ENCODE measurements at places on chromosomes 3 and 15.

DNA sequence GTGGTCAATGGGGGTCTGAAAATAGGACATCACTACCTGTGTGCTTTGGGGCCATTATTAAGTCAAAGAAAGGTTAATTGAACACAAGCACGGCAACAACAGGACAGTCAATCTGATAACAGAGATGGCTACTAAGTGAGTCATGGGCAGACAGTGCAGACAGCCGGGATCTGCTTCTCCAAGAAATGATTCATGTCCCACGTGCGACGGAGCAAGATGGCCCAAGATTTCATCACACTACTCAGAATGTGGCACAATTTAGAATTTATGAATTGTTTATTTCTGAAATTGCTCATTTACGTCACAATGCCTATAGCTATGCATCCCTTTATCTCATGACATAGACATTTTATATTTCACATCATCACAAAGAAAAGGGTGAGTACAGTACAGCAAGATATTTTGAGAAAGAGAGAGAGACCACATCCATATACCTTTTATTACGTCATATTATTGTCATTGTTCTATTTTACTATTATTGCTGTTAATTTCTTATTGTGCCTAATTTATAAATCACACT is 770.6 kb upstream of the NR2F2 start:
- DNase-seq: peak; percentile 55

DNA sequence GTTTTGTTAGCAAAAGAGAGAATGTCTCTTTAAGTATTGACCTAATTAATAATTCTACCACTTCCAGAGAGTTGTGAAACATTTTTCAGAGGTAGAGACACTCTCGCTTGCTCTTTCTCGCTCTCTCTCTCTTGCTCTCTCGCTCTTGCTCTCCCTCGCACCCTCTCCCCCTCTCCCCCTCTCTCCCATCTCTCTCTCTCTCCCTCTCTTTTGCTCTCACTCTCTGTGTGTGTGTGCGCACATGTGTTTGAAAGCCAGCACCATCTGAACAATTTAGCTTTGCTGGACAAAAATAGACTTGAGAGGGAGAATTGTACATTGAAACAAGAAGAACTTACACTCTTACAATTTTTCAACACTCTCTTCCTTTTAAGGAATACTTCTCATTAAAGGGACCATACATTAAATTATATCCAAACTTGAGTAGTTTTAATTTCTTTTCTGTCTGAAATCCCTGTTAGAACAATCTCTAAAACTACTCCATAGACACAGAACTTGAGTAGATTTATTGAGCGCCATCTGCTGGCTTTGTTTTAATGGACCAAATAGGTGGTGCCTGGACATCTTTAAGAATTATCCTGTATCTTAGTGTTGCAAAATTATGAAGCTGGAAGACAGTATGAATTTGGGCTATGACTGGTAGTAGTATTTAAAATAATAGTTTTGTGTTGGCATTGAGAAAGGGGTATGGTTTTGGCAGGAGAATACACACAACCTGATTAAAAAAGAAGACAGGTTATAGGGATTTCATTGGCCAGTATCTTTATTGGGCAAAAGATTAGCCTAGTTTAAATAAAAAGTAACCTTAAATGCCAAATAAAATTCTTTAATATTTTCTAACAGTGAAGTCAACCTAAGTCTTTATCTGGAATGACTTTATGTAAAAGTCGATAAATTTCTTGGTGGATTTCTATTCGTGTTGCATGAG is 124.6 kb downstream of the AKAP13 start:
- DNase-seq: peak; percentile 71

DNA sequence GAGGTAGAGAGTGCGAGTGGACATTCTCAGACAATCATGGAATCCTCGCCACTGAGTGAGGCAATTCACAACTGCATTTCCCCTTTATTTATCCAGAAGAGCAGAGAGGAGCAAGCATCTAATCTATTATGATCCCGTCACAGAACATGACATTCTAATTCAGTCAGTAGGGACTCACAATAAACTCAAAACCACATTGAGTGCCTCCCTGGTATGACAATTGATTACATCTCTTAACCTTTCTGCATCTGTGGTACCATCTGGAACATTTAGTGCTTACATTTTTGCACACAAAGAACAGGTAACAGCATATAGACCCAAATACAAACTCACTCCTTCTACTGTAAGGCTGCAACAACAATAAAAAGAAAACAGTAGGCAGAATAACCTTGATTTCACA is 517.2 kb downstream of the GBE1 start:
- DNase-seq: no peak

DNA sequence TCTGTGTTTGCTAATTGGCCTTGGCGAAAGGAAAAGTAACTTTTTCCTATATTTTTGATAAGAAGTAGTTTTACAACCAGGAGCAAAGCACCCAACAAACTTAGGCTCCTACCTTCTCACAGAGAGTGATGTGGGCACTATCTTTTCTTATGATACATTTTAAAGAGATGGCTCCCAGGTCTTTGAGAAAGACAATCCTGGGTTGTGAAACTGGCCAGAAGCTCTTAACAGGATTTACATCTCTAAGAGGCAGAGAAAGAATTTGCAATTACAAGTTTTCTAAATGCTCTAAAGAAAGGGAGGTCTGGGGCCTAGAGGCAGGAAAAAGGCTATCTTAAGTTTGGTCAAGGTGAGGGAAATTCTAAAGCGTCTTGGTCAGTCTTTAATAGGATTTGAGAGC is 609.7 kb downstream of the VGLL3 start:
- DNase-seq: no peak

DNA sequence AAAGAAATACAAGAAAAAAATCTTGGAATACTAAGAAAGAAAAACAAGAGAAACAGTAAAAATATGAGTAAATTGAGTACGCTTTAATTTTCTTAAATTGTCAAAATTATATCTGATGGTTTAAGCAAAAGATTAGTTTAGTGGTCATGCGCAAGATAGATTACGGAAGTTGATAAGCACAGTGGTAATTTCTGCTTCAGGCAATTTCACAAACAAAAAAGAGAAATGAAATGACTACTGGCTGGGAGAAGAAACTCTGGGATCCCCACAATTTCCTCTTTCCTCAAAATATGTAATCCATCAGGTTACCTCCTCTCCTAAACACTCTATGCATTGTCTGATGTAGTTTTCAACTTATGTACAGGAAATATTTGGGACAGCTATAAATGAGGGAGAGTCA is 9.0 kb downstream of the MYD88 start:
- no peak for DNase-seq

- DNase-seq: no peak
These were observed 206.2 kb downstream of the CTNNB1 start for GRCh38 chr3:41405466-41405865.

DNA sequence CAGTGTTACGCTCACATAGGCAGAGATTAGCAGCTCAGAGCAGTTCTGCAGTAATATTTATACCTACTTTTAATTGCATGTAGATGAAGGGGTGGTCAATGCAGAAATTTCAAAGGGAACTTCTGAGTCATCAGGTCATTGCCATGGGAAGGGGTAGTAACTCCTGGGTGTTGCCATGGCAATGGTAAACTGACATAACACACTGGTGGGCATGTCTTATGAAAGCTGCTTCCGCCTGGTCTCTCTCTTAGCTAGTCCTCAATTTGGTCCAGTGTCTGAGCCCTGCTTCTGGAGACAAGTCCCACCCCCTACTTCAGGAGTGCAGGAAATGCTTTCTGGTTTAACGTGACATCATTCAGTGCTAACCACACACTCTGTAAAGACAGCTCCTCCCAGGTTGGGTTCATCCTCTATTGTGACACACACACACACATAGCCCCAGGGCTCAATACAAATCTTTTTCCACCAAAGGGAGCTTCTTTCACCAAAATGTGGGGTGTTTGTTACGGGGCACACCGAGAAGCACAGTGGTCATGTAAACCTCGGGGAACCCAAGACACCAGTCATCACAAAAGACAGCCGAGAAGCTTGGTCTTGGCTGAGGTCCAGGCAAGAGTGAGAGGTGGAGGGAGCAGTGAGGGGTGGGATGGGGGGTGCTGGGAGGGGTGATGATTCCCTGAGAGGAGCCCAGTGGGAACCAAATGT is 74.5 kb downstream of the TLE3 start:
- no peak for DNase-seq

- DNase-seq: no peak
These were observed 10.6 kb downstream of the C15orf39 start for GRCh38 chr15:75212200-75212858.

- peak; percentile 41 for DNase-seq
These were observed 27.8 kb upstream of the RPL32 start for GRCh38 chr3:12869035-12869621.

DNA sequence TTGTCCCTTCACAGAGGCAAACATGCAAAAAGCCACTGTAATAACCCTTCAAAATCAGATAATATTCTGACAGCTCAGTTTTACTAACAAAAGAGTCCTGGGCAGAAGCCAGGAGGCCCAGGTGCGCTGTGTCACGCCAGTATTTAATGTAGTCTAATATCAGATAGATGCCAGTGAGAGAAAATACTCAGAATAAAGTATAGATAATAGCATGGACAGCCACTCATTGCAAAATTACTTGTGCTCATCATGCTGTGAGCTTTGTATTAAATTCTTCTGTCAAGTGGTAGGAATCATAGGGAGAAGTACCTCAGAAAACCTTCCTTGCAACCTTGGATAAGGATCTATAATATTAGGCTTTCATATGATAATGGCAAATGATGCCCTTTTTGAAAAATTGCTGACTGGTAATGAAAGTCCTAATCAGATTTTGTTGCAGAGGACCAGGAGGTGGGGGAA is 1154.3 kb downstream of the ROBO1 start:
- DNase-seq: no peak

GRCh38 chr15:50095938-50096821 is 22.9 kb downstream of the ATP8B4 start:
- no peak for DNase-seq

DNA sequence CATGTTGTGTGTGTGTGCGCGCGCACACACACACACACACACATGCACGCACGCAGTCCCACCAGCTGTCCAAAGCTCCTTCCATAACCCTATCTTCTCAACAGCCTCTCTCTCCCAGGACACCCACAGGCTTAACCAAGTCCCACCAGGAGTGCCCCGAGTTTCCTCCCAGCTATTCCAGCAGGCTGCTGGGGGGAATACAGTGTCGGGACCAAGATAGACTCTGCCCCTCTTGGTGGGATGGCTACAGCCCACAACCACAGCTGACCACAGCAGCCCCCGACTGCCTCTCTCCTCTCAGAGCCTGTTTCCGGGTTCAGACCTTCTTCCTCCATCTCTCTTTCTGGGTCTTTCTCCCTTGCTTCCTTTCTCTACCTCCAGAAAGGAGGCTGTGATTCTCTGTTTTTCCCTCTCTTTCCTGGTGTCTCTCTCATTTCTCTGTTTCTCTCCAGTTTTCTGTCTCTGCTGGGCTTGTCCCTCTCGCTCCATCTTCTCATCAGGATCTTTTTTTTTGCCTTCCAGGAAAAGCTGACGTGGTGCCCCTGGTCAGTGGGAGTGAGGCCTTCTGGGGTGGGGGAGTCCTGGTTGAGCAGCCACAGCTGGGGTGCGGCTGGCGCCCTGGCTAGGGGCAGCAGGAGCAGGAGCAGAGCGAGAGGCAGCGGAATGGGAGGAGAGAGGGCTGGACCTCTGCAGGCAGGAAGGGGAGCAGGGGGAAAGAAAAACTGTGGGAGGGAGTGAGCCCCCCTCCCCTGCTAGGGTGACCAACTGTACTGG is 3.3 kb upstream of the ISLR start:
- no peak for DNase-seq

- no peak for DNase-seq
These were observed 61.5 kb upstream of the SETMAR start for GRCh38 chr3:4241595-4242170.

DNA sequence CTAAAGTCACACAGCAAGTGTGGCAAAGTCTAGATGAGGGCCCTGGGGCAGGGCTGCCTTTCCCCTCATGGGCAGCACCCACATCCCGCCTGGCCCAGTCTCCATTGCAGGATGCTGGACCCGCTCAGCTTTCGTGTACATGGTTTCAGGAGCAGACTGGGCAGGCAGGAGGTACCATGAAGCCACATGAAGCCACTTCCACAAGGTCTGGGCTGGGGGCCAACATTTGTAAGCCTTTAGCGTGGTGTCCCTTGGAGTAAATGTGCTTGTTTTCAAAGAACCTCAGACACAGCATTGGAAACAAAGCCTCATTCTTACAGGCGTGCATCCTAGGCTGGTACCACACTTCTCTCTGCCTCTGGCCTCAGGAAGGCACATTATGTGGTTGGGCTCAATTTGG is 34.5 kb downstream of the UMPS start:
- DNase-seq: no peak

- peak; percentile 13 for DNase-seq
These were observed 169.2 kb upstream of the TGFBR2 start for GRCh38 chr3:30437171-30437601.

DNA sequence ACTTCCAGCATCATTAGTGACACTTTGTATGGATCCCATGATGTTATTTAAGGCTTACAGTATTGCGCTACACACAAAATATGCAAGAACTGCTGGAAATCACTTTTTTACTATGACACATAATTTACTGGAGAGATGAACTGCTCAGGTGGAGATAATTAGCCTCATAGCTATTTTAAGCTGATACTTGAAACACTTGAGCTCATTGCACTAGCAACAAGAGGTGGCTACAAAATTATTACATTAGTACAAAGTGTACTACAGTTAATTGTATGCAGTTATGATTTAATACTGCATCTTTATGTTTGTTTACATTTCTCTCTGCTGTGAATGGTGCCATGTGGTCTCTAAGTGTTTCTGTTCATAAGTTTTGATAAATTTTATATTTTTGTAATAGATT is 6.5 kb upstream of the LZTFL1 start:
- no peak for DNase-seq

GRCh38 chr15:68045289-68046265 is 8.5 kb upstream of the PIAS1 start:
- DNase-seq: no peak

DNA sequence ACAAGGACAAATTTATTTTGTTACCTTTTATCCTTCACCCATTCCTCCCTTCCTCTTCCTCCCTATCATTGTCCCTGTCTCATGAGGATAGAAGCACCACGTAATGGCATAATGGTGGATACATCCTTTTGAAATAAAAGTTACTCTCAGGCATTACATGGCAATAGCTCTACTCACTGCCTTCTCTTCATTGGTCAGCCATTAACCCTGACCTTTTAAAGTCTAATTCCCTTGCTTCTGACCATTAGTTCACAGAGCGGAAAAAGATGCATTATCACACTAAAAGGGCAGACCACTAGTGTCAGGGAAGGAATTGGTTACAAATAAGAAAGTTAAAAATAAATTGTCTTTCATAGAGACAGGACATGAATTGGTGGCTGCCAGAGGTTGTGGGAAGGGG is 54.6 kb upstream of the EIF1B start:
- no peak for DNase-seq

- DNase-seq: no peak
These were observed 13.1 kb downstream of the TNK2 start for GRCh38 chr3:195895078-195895860.

- no peak for DNase-seq
These were observed 79.3 kb upstream of the SLC24A5 start for GRCh38 chr15:48041454-48041853.

All from adrenal gland (tissue), 19 donors.